Activated B cell treated with CpG ODN at 0.5 μM for 24 hours (primary cell): ENCODE measurements at places on chromosomes 11 and 22. TPM values are rescaled to one million over a fixed set of nuclear protein-coding genes. Genes with fewer than 3 reads are reported as not detected.

GRCh38 chr11:47248664-47249377, at the start of gene ACP2:
Gene ACP2 (minus strand): TSS chr11:47248814. CDS start chr11:47248789, 25 bp downstream.
- DNase-seq = peak; percentile 82

Gene MYOD1
- not detected in 2 replicates for total RNA-seq

Gene CTNND1
- total RNA-seq = 34.2 and 42.3 TPM in 2 replicates

- DNase-seq = no peak
These were observed 58.6 kb downstream of the DDIAS start for GRCh38 chr11:82959987-82960778.

- DNase-seq = peak; percentile 45
These were observed 437 bp downstream of the KIAA0930 start for GRCh38 chr22:45240104-45240809.

Gene P4HA3
- total RNA-seq = not detected in 2 replicates

DNA sequence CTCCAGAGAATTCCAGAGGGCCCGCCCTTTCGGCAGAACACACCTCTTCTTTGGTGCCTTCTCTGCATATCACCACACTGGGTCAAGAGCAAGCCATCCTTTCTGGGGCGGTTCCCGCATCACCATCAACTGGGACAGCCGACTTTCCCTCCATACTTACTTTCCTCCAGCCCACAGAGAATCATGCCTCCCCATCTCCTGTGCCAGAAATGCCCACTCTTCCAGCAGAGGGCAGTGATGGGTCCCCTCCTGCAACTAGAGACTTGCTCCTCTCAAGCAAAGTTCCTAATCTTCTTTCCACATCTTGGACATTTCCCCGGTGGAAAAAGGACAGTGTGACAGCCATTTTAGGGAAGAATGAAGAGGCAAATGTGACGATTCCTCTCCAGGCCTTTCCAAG, 157.7 kb downstream of the C11orf91 start:
- DNase-seq = peak; percentile 20

Gene ANO5
- total RNA-seq = not detected in 2 replicates

Gene OR52N4
- total RNA-seq = 1.1 and 2.2 TPM in 2 replicates

DNA sequence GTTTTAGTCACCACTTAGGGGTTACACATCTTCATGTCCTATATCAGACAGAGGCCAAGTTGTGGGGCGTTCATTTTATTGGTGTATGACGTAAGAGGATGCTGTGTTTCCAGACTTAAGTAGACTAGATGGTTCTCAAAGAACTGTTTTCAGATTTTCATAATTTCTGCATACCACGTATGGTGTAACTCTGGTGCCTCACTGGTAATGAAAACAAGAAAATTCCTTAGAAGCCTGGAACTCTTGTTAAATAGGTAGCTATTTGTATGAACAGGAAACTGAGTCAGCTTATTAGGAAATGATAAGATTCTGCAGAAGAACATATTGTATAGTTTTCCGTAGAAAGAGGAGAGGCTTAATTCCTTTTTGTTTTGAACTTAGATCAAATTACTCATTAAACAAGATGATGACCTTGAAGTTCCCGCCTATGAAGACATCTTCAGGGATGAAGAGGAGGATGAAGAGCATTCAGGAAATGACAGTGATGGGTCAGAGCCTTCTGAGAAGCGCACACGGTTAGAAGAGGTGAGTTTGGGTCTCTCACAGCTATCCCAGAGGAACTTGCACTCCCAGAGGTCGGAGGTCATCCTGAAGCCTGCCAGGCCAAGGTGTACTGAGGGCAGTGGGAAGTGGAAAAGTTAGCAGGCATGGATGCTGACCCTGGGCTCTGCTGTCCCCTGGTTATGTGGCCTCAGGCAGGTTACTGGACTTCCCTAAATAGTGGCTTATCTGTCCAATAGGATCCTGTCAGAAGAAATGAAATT, 3.9 kb downstream of the CDC45 start:
- DNase-seq = no peak

Gene PRG3
- not detected in 2 replicates for total RNA-seq

DNA sequence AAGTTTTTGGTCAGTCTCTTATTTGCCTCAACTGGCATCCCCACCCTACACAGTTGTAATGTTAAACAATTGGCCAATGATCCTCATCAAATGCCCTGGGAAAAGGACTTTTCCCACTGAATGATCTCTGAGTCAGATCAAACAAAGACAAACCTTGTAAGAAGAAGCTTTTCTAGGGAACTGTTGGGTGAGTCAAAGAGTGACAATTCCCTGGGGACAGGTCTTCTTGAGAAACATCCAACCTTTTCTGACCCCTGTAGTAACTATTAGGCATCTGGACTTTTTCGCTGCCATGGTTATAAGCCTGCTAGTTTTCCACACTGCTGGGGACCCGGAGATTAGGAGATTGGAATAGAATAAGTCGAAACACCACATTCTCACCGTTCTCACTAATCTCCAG, 789.8 kb upstream of the API5 start:
- DNase-seq = no peak

Gene DAGLA
- not detected in 2 replicates for total RNA-seq

Gene SPDYC
- total RNA-seq = not detected in 2 replicates

DNA sequence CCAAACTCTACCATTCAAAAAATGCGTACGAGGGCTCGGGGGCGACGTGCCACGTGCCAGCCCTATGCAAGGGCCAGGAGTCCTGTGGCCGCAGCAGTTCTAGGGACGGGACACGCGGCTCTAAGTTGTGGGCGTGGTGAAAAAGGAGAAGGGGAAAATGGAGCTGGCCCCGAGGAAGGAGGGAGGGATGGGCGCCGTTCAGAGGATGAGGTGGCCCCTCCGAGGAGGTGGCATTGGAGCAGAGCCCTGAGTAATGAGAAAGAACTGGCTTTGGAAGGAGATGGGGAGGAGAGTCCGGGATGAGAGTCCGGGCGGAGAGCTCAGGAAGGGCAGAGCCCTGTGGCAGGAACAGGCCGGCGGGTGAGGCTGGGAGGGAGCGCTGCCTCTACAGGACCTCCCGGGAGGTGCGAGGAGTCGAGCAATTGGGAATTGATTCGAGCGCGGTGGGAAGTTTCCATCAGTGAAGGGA, 21.0 kb downstream of the OTUB1 start:
- no peak for DNase-seq

DNA sequence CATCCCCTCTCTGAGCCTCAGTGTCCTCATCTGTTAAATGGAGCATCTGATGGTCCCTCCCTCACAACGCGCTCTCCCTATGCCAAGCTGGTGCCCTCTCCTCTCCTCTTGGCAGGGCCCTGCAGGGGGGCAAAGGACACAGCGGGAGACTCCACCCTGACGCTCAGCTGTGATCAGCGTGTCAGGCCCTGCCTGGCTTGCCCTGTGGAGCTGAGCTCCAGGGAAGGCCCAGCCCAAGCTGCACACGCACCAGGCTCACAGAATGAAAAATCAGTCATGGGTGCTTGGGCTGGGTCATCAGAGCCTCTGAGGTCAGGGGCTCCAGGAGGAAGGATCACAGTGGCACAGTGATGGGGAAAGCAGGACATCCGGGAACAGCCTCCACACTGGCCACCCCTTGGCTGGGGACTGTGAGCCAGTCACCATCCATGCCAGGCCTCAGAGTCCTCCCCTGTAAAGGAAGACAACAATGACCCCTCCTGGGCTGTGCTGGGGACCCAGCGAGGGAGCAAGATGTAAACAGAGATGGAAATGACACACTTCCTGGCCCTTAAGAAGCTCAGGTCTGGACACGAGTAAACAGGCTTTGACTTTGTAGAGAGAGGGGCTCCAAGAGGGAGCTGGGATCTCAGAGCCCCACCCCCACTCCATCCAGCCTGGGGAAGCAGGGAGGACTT, 36.6 kb downstream of the RPL3 start:
- DNase-seq = no peak

GRCh38 chr22:48474881-48475280, 1352.8 kb downstream of the BRD1 start:
- no peak for DNase-seq

DNA sequence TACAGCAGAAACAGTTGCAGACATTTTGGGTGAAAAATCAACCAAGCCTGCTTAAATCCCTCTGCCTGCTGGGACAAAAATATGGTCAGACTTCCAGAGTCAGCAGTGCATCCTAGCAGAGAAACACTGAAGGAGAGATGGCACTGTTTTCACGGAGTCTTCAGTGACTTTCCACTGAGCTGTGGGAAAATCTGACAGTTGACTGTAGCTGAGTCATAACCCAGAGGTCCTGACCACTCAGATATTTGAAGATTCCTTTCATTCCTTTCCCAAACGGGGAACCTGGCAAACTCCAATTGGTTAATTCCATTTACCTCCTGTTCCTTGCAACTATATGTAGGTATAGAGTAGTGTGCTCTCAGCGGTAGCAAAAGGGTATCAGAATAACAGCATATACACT, 20.9 kb upstream of the UPB1 start:
- no peak for DNase-seq

Gene HBE1
- total RNA-seq = not detected in 2 replicates

Gene OR5AL1
- not detected in 2 replicates for total RNA-seq

Gene NXPE4
- total RNA-seq = not detected in 2 replicates

Gene TRPM5
- not detected in 2 replicates for total RNA-seq

Gene OR8A1
- total RNA-seq = not detected in 2 replicates

Gene ELFN2
- not detected in 2 replicates for total RNA-seq

- peak; percentile 52 for DNase-seq
These were observed 11.3 kb upstream of the GDPD5 start for GRCh38 chr11:75536786-75537641.

GRCh38 chr11:28447226-28447625, 339.0 kb downstream of the METTL15 start:
- no peak for DNase-seq

GRCh38 chr22:30288419-30289140, 725 bp downstream of the CASTOR1 start:
- peak; percentile 25 for DNase-seq

Gene EXPH5
- total RNA-seq = 0.27 and 0.29 TPM in 2 replicates

Gene CDK2AP2
- 67.1 and 68.5 TPM in 2 replicates for total RNA-seq

DNA sequence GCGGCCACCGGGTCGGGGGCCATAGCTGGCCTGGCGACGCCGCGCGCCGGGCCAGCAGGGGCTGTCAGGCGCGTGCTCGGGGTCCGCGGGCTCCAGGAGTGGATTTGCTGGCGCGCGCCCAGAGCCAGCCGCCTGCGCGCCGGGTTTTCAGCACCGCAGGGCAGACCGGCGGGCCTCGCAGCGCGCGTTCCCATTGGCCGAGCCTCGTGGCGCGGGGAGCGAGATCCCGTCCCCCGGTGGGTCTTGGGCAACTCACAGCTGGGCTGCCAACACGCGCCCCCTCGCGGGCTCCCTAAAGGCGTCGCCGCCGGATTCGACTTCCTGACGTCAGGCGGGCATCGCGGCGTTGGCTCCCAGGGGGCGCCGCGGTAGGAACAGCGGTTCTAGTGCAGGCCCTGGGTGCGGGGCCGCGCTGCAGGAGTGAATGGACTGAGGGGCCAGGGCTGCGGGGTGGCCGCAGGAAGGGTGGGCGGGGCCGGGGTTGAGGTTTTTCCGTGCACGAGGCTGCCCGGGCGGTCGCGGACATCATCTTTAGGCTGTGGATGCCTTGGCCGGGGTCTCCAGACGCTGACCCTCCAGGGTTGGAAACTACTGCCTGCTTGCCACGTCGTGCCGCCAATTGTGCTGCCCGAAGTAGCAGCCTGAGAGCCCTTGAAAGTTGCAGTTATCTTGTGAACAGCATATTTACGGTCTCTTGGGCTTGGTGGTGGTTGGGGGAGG, at the start of gene FADS1:
Gene FADS1 (minus strand): TSS at position 268 of the 720 bp plus-strand sequence. CDS start 74 bp downstream, at position 194.
- DNase-seq = peak; percentile 75

GRCh38 chr11:48172818-48173609, 43.6 kb upstream of the OR4B1 start:
- DNase-seq = peak; percentile 37

Gene SUSD2
- total RNA-seq = 0.39 and 0.93 TPM in 2 replicates

Gene SLC22A6
- not detected in 2 replicates for total RNA-seq

Gene ZP1
- not detected in 2 replicates for total RNA-seq

DNA sequence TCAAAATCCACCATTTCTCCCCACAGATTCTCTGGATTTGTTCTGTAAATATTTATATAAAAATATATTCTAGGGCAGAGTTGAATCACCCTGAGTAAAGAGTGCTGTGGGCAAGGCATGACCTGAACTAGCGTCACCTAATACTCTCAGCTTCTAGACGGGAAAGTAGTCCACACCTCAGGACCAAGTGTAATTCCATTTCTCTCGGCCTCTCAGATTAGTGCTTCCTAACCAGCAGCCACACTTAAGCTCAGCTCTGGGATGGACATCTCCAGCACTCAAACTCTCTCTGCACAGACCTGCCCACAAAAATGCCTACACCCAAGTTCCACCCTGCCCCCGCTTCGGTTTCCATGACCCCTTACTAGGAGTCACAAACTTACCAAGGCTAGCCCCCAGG, 5.3 kb downstream of the SPTBN2 start:
- no peak for DNase-seq

GRCh38 chr11:19628018-19628417, 84.6 kb upstream of the NAV2 start:
- DNase-seq = no peak
